ENCODE measurements at places on chromosomes 13 and 19. TPM values are rescaled to one million over a fixed set of nuclear protein-coding genes. Genes with fewer than 3 reads are reported as not detected.

Gene IL17D
- 0.89 TPM for total RNA-seq

Gene ZNF560
- 1.0 TPM for total RNA-seq

Gene THOP1
- 145 TPM for total RNA-seq

Gene ZNF675
- total RNA-seq: 5.7 TPM

Gene SPACA7
- not detected for total RNA-seq

Gene ZIC2
- not detected for total RNA-seq

Gene NDUFA11
- total RNA-seq: 444 TPM

Gene CTXN1
- total RNA-seq: 3.4 TPM

Gene VSTM2B
- not detected for total RNA-seq

Gene KIR2DL1
- not detected for total RNA-seq

Gene MEIS3
- 6.7 TPM for total RNA-seq

Gene ICAM4
- total RNA-seq: 4.6 TPM

Gene SMIM44
- not detected for total RNA-seq

Gene IGFL1
- not detected for total RNA-seq

Gene GIPR
- total RNA-seq: not detected

Gene TMEM255B
- 2.1 TPM for total RNA-seq

Gene ADPRHL1
- 1.0 TPM for total RNA-seq

Gene SULT2A1
- not detected for total RNA-seq

Gene ATG4D
- total RNA-seq: 18.3 TPM

Gene SHC2
- 0.30 TPM for total RNA-seq

Gene PLK5
- total RNA-seq: not detected

Gene KPNA3
- total RNA-seq: 26.2 TPM

Measured in bronchus fibroblast of lung (primary cell).